ENCODE measurements at places on chromosomes 5 and 9.

GRCh38 chr5:136805466-136805865 lies 440.1 kb upstream of the TRPC7 start:
- no peak for DNase-seq

DNA sequence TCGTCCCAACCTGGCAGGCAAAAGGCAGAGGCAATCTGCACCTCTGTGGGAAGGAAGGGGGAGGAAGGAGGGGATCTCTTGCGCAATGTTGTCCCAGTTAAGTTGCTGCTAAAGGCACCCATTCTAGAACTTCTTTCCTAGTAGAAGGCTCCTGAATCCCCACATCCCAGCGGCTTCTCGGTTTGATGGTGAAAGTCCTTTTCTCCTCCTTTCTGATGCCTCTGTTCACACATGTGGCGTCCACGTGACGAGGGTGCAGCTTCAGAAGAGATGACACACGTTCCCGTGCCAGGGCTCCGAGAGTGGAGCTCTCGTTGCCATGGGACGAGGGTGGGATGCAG lies 96.9 kb upstream of the FCN2 start:
- no peak for DNase-seq

DNA sequence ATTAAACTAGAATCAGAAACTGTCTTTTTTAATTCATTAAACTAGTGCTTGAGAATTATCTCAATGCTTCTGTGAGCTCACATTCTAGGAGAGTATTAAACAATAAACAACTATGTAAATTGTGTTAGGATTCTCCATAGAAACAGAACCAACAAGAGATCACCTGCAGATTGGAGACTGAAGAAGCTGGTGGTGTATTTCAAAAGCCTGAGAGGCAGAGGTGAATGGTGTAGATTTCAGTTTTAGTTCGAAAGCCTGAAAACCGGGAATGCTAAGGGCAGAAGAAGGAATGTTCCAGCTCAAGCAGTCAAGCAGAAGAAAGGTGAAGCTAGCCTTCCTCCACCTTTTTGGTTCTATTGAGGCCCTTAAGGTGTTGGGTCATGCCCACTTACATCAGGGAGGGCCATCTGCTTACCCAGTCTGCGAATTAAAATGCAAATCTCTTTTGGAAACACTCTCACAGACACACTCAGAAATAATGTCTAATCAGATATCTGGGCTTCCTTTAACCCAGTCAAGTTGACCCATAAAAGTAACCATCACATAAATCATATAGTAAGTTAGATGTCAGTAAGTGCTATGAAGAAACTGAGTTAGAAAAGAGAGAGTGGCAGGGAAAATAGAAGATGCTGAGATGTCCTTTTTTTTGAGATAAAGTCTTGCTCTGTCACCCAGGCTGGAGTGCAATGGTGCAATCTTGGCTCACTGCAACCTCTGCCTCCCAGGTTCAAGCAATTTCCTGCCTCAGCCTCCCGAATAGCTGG lies 291.5 kb downstream of the ARRDC3 start:
- no peak for DNase-seq

- no peak for DNase-seq
Measured at GRCh38 chr5:14716755-14717752, 52.5 kb downstream of the OTULIN start.

- DNase-seq = no peak
Measured at GRCh38 chr5:173458828-173459609, 130.8 kb upstream of the STC2 start.

GRCh38 chr5:20683241-20683940 lies 695.4 kb upstream of the CDH18 start:
- no peak for DNase-seq

- DNase-seq = no peak
Measured at GRCh38 chr9:134645607-134646365, 4.2 kb downstream of the COL5A1 start.

DNA sequence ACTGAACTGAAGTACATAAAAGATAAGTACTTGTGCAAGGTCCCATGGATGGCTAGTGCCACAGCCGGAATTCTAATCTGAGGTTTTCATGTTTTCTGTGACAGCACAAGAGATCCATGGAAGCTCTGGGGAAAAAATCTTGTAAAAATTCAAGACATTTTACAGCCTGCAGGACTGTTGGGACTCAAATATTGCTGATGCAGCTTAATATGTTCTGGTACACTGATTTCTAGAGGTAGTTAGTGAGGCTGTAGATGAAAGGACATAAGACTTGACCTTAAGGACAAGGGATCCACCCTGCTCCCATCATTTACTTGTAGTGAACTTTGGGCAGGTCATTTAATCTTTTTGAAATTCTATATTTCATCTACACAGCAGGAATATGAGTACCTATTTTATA lies 390.4 kb downstream of the TLE4 start:
- no peak for DNase-seq

GRCh38 chr9:35367451-35367850 lies 122.5 kb upstream of the RUSC2 start:
- DNase-seq = no peak

DNA sequence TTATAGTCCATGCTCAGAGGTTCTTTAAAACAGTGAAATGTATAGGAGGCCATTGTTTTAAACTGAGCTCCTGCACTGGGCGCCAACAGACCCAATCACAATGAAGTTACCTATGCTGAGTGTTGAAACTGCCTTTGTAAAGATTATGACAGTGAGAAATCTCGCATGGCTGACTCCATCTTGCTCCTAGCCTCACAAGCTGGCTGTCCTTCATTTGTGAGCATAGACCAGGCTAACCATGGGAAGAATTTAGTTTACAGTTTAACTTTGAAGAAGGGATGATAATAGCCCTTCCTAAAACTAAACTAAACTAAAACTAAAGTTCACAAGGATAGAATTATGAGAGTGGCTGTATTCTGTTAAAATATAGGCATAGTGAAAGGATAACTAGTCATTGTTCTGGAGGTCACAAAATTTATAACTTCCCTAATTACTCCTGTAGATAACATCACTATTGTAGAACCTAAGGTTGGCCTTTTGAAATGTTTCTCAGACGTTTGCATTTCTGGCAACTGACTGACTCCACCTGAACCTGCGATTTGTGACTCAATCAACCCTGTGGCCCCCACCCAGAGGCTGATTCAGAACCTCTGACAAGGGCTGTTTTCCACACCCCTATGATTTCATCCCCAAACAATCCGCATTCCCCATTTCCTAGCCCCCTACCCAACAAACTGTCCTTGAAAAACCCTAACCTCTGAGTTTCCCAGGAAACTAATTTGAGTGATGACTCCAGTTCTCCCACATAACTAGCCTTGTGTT lies 59.1 kb downstream of the HMHB1 start:
- no peak for DNase-seq

GRCh38 chr9:115080242-115080641 lies 37.7 kb downstream of the TNC start:
- DNase-seq = no peak

GRCh38 chr5:999032-999501 lies 9.5 kb upstream of the NKD2 start:
- DNase-seq = no peak

GRCh38 chr9:128943832-128944620 lies 3.4 kb downstream of the DOLK start:
- no peak for DNase-seq

DNA sequence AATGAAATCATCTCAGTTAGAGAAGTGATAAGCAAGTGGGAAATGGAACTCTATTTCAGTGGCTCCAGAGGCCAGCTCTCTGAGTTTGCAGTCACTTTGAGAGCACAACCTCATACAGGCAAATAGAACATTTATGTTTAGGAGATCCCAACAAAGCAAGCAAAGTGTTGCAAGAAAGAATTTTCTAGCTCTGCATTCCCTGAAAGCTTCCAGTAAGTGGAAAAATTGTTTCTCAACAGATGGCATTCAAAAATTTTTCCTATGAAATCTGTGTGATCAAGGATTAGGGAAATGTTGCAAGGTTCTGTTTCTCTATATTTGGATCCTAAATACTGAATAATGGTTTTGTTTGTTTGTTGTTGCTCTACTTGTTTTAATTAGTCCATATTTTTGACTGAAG lies 764.2 kb upstream of the ZNF608 start:
- DNase-seq = no peak

GRCh38 chr5:89349246-89349980 lies 466.4 kb upstream of the MEF2C start:
- DNase-seq = no peak

DNA sequence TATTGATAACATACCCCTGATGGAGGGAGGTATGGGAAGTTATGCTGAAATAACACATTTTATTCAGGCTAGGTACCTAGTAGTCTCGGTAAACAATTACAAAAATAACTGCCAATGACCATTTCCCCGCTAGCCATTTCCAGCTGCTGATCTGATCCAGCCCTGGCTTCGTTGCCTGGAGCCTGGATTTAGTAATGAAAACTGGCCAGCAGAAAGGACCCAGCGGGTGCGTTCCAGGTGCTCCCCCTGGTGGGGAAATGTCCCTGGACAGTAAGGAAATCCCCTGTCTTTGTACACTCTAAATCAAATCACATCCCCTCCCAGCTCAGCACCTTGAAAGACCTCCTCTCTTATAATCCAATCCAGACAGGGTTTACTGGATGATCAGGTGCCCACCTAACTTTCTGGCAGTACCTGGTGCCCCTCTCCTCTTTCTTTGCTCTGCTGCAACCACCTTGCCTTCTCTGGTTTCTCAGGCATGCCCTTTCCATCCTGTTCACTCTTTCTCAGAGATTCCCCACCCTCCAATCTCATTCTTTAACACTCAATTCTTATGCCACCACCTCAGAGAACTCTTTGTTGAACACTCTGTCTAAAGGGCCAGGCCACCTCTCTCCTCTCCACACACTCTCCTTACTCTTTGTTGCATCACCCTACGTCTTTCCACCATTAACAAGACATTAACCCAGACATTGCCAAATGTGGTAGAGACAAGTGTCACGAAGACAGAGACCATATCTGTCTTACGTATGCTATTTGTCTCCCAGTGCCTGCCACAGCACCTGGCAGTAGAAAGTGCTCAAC lies 50.1 kb upstream of the SMAD5 start:
- DNase-seq = no peak

DNA sequence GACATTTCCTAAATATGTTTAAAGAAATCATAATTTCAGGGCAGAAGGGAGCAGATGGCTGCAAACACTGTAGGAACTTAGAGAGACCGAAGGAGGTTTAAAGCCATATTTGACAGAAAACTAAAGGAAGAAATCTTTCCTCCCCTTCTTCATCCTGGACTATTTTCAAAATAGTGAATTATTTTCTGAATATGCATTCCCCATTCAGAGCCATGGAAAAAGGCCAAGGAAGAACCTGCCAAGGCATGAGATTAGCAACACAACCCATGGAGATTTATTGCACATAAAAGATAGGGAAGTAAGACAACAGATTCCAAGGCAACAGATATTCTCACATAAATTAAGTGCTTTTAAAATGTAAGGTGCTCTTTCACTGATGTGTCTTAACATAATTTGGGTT lies 233.3 kb upstream of the ADAMTS16 start:
- no peak for DNase-seq

DNA sequence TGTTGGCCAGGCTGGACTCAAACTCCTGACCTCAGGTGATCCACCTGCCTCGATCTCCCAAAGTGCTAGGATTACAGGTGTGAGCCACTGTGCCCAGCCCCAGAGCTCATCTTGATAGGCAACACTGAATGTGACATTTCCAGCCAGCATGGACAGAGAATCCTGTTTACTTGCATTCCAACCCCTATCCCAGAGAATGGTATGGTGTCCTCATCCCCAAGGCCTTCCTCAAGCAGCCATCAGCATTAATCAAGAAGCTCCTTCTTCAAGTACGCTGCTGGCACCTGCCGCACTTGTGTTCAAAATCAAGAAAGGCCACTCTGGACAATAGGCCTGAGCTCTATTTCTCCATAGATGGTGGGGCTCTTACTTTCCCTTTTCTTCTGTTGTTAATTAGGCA lies 40.2 kb downstream of the STARD4 start:
- DNase-seq = no peak

DNA sequence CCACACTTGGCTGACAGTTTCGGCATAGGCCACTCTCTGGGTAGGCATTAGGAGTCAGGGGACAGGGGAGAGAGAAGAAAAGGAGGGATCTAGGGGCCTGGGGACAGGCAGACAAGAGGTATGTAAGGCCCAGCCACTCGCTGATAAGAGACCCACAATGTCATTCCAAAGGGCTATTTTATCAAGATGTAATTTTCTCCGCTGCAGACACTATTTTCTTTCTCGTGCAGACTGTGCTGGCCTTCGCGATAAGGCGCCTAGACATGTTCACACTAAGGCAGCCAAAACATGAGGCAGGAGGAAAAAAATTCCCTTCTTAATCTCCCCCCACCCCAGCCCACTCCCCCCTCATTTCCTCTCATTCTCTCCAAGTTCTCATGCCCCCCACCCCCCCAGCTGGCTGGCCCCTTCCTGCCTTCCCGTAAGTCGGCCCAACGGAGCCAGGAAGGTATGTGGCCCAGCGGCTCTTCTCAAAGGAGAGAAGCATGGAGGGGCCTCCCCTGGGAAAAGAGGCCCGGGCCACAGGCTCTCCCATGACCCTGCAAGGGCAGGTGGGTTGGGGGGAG lies 44.9 kb upstream of the SYNPO start:
- DNase-seq = no peak

DNA sequence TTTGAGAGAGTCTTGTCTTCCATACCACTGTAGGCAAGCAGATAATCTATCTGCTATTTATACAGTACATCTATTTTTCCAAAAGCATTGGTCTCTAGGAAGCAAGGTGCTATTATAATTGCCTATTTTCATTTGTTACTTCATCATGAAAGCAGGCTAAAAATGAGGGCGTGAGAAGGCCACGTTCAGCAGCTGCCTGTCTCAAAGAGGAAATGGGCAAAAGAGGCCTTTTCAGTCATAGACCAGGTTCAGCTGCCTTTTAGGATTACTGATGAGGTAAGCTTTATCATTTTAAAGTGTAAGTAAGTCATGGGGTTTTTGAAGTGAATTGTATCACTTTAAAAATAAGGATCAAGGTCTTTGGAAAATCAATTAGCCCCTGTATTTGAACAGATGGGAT lies 1091.1 kb upstream of the DMAC1 start:
- no peak for DNase-seq

DNA sequence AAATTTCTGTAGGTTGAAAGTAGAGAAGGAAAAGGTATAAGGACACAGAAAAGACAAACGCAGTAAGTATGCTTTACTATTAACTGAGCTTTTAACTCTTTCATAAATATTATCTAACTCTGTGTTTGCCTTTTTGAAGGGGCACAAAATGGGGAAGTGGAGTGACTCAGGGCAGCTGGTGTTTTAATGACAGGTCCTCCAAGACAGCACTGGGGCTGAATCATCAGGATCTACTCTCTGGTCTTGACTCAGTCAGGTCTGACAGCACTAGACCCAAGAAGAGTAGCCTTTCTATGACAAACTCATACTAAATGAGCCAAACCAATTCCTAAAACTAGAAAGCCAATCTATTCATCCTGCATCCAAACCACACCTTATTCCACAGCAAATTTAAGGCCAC lies 102.2 kb downstream of the APTX start:
- DNase-seq = no peak

DNA sequence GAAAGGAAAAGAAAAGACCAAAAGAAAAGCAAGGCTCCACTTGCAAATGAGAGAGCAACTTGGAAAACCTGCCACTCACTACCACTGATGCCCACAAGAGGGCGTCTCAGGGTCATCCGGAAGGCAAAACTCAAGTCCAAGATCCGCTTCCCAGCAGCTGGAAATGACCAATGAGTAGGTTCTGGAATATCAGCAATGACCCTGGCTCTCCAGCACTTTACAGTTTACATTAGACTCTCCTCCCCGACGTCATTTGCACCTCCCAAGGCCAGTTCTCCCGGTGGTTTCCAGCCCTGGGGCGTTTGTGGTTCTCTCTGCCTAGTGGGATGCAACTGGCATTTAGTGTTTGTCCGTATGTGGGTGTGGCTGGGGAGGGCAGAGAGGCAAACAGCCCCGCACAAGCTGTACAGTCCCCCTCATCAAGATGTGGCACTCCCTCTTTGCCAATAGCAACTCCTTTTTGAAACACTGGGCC lies 193.8 kb upstream of the ZNF618 start:
- no peak for DNase-seq
